Skin of body (tissue), 3 donors: ENCODE measurements at places on chromosomes 6 and 20. TPM values are rescaled to one million over a fixed set of nuclear protein-coding genes. Genes with fewer than 3 reads are reported as not detected.

DNA sequence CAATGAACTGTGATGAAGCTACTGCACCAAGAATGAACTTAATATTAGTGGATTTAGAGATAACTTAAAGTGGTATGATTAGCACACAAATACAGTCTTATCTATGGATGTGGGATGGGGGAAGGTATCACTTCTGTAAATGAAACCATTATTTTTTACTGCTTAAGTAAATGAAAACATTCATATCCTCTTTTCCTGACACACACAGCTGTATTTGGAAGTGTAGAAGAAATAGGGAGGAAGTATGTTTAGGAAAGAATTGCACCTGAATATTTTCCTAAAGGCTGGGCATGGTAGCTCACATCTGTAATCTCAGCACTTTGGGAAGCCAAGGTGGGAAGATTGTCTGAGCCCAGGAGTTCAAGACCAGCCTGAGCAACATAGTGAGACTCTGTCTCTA, 96.8 kb downstream of the HIVEP2 start:
- DNase-seq = no peak

The TMC2 gene
- 0.10 TPM for total RNA-seq

The NKX2-2 gene
- total RNA-seq = not detected

The EPPIN gene
- total RNA-seq = not detected

- DNase-seq = no peak
Measured at GRCh38 chr6:135022050-135022697, 32.4 kb downstream of the HBS1L start.

GRCh38 chr6:32116674-32117073, 7.5 kb upstream of the TNXB start:
- no peak for DNase-seq
